ENCODE measurements at places on chromosomes 5 and 9.

DNA sequence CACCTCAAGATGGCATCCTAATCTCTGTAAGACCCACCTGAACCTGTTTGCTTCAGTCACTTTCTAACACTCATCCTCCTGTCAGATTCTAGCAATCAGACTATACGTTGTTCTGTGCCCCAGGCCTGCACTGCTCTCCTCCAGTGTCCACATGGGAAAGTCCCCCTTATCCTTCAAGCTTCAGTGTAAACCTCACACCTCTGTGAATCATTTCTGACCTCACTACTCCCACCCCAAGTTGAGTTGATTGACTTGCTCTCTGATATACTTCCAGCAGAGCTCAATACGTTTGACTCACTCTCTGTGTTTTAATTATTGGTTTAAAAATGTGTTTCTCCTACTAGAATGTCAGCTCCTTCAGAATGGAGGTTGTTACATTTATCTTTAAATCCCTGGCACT is 240.2 kb downstream of the FBXL17 start:
- no peak overlapping the region for H3K27ac ChIP-seq
- no peak for DNase-seq
- H3K27me3 ChIP-seq: no peaks in the 10 kb centered on the region

DNA sequence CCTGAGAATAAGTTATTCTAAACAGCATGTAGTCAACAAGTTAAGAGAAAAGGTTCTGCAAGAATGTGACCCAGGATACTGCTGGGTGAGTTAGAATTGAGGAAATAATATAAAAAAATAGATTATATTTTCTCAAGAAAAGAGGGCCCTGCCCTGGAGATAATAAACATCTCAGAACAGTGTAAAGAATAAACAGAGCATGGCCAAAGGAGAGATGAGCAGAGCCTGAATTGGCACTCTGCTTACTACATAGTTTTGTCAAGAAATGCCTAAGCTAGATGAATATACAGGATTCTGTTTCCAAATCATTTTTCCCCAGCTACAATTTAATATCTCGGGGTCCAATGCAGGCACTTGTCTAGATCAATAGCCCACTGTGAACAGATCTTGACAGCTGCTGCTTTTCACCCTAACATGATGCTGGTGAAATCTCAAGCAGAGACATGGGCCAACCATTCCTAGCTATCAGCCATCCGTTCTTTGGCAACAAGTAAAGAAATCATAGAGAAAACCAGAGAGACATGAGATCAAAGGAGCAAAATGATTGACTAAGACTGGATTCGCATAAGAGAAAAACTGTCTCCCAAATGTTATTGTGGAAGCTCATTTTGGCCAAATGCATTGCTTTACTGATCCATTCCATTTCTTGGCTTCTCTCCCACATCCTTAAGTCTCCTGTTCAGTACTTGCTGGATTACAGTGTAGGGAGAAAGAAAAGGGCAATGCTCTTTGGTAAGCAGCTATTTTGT is 173.2 kb downstream of the PRELID2 start:
- no peaks in the 10 kb centered on the region for H3K27me3 ChIP-seq
- no peak overlapping the region for H3K4me3 ChIP-seq
- H3K36me3 ChIP-seq: no peaks in the 10 kb centered on the region
- peaks cover 19% of the 10 kb centered on the region for H3K4me1 ChIP-seq
- no peak overlapping the region for H3K27ac ChIP-seq

DNA sequence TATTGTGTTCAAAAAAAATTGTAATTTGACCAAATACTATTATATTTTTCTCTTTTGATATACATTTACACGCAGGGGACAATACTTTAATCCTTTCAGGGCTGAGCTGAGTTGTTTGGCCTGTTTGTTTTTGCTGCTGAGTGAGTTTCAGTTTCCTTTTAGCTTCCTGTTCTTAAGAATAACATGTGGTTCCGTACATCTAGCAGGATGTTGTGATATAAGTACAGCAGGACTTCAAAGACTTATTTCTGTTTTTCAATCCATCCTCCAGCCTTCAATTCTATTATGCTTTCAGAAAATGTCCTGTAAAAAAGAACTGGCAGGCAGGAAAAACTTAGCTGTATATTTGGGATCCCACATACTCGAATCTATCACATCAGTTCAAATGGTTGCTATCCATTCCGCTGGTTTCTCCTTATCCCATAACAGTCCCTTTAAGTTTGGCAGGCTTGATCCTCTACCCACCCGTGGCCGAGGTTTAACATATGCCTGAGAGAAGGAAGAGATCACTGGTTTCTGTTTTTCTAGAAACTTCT is 1037.3 kb upstream of the ACO1 start:
- H3K4me1 ChIP-seq: no peaks in the 10 kb centered on the region
- no peak overlapping the region for H3K27ac ChIP-seq
- no peak overlapping the region for H3K4me3 ChIP-seq
- no peak for DNase-seq
- no peaks in the 10 kb centered on the region for H3K36me3 ChIP-seq

- no peaks in the 10 kb centered on the region for H3K36me3 ChIP-seq
- DNase-seq: peak; percentile 53
- no peak overlapping the region for H3K27ac ChIP-seq
Measured at GRCh38 chr5:155260798-155261197, 247.2 kb downstream of the KIF4B start.

- no peak overlapping the region for H3K4me3 ChIP-seq
- H3K36me3 ChIP-seq: no peaks in the 10 kb centered on the region
- H3K4me1 ChIP-seq: peaks cover 4% of the 10 kb centered on the region
- H3K27ac ChIP-seq: no peak overlapping the region
- DNase-seq: no peak
Measured at GRCh38 chr9:3434594-3434993, 91.2 kb downstream of the RFX3 start.

- H3K4me3 ChIP-seq: no peak overlapping the region
- H3K27ac ChIP-seq: no peak overlapping the region
- DNase-seq: no peak
- H3K27me3 ChIP-seq: no peaks in the 10 kb centered on the region
- no peaks in the 10 kb centered on the region for H3K4me1 ChIP-seq
- no peaks in the 10 kb centered on the region for H3K36me3 ChIP-seq
Measured at GRCh38 chr5:17352223-17352622, 134.8 kb downstream of the BASP1 start.

- H3K27ac ChIP-seq: no peak overlapping the region
- H3K4me1 ChIP-seq: no peaks in the 10 kb centered on the region
- no peak for DNase-seq
- no peak overlapping the region for H3K4me3 ChIP-seq
- no peaks in the 10 kb centered on the region for H3K36me3 ChIP-seq
Measured at GRCh38 chr9:6873857-6874256, 116.1 kb downstream of the KDM4C start.

DNA sequence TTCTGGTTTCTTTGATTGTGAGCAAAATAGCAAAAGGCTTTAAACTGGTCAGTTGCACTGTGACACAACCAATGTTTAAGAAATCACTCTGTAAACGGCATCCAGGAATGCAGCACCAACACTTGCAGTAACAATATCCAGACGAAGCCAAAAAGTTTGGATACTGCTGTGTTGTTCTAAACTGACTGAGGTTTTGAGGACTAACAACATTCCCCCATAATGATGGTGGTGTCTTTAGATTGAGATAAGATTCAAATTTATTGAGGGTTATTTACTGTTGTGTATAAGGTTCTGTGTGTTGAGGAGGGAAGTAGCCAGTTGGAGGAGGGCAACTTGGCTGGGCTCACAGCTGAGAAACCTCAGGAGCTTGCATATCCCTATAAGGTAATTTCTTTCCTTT is 353.6 kb downstream of the BNC2 start:
- no peaks in the 10 kb centered on the region for H3K36me3 ChIP-seq
- no peaks in the 10 kb centered on the region for H3K4me1 ChIP-seq
- no peak for DNase-seq
- H3K27ac ChIP-seq: no peak overlapping the region

- peaks cover 64% of the 10 kb centered on the region for H3K27me3 ChIP-seq
- DNase-seq: no peak
- peaks cover 4% of the 10 kb centered on the region for H3K4me1 ChIP-seq
- no peak overlapping the region for H3K4me3 ChIP-seq
Measured at GRCh38 chr5:2039180-2039531, 156.4 kb upstream of the IRX4 start.

DNA sequence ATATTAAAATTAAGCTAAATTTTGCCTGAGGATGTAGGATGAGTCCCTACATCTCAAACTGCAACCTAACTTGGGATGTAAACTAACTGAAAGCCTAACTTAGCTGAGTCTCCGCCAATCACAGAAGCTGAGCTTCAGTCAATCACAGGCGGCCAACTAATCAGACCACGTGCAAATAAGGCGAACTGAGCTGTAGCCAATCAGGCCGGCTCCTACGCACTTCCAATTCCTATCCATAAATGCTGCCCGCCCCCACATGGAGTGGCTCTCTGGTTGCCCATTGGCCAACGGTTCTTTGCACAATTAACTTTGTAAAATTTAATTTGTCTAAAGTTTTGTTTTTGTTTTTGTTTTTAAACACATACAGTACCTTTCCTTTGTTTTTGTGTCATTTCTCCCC is 13.9 kb upstream of the GPX8 start:
- H3K4me1 ChIP-seq: no peaks in the 10 kb centered on the region
- no peak overlapping the region for H3K4me3 ChIP-seq
- H3K36me3 ChIP-seq: no peaks in the 10 kb centered on the region
- peak; percentile 46 for DNase-seq

DNA sequence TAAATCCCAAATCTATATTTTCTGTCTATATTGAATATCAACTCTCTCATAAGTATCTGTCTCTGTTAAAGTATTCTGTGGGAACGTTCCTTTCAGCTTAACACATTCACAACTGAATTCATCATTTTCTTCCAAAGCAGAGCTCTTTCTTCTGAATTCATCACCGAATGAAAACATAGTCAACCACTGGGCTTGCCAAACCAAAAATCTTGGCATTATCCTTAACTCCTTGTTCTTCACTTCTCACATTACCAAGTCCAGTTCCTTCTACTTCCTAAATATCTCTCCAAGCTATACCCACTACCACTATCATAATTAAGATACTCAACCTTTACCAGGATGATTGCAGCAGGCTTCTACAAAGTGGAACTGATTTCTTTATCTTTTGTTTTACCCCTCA is 559.8 kb downstream of the MAT2B start:
- H3K4me3 ChIP-seq: no peak overlapping the region
- H3K27me3 ChIP-seq: no peaks in the 10 kb centered on the region
- no peaks in the 10 kb centered on the region for H3K4me1 ChIP-seq
- no peak overlapping the region for H3K27ac ChIP-seq
- no peaks in the 10 kb centered on the region for H3K36me3 ChIP-seq
- DNase-seq: no peak

DNA sequence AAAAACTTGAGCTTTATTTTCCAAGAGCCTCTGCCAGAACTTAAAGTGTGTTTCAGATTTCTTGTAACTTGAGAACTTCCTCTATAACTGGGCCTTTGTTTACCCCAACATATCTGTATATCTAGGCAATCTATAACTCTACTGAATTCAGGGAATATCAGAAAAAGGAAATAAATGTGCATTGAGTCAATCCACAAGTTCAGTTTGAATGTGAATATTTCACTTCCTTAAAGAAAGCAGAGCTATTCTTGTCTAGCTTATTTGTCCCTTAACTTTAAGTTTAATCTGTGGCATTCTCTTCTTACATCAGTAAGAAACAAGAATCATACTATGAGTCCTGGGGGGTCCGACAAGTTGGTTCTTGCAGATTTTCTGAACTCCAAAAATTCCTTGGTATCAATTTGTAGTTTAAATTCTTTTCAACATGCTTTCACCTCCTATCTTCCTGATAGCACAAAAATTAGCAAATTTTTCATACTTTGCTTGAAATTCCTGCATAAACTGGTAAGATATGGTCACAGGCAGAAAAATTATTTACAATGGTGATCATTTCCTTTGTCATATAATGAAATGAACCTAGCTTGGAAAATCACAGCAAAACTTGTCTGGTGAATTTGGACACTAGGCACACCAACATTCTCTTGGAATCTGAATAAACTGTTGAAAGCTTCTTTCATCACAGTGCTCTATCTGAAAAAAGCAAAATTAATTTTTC is 19.8 kb upstream of the ITGA1 start:
- H3K4me3 ChIP-seq: no peak overlapping the region
- H3K4me1 ChIP-seq: no peaks in the 10 kb centered on the region
- H3K36me3 ChIP-seq: no peaks in the 10 kb centered on the region
- H3K27ac ChIP-seq: no peak overlapping the region

GRCh38 chr5:123297866-123298265 is 125.3 kb downstream of the CEP120 start:
- DNase-seq: no peak
- H3K4me3 ChIP-seq: no peak overlapping the region
- peaks cover 5% of the 10 kb centered on the region for H3K27me3 ChIP-seq
- no peaks in the 10 kb centered on the region for H3K36me3 ChIP-seq
- no peaks in the 10 kb centered on the region for H3K4me1 ChIP-seq
- H3K27ac ChIP-seq: no peak overlapping the region

GRCh38 chr5:35835796-35836742 is 20.6 kb upstream of the IL7R start:
- H3K27ac ChIP-seq: no peak overlapping the region
- DNase-seq: no peak

DNA sequence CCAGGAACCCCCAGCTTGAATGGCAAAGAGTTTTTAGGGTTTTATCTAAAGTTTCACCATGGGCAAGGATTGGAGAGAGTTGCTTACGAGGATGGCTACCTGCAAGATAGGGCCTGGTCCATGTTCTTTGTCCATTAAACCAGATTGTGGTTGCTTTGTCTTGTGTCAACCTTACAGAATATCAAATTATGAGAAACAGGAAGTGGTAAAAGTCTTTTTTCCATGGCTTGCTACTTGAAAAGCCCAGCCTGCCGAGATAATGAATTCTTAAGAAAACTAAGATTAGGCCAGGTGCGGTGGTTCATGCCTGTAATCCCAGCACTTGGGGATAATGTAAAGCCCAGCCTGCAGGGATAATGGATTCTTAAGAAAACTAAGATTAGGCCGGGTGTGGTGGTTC is 24.4 kb downstream of the ZNF474 start:
- H3K27ac ChIP-seq: no peak overlapping the region
- DNase-seq: no peak
- no peaks in the 10 kb centered on the region for H3K36me3 ChIP-seq
- no peaks in the 10 kb centered on the region for H3K27me3 ChIP-seq
- no peaks in the 10 kb centered on the region for H3K4me1 ChIP-seq
- no peak overlapping the region for H3K4me3 ChIP-seq

GRCh38 chr9:123321616-123322272 is 34.3 kb upstream of the CRB2 start:
- no peaks in the 10 kb centered on the region for H3K36me3 ChIP-seq
- no peak overlapping the region for H3K4me3 ChIP-seq
- H3K27me3 ChIP-seq: no peaks in the 10 kb centered on the region
- H3K27ac ChIP-seq: no peak overlapping the region
- H3K4me1 ChIP-seq: peaks cover 33% of the 10 kb centered on the region

GRCh38 chr9:2677915-2678889 is 39.1 kb upstream of the KCNV2 start:
- H3K27me3 ChIP-seq: no peaks in the 10 kb centered on the region
- DNase-seq: no peak
- no peak overlapping the region for H3K27ac ChIP-seq
- no peaks in the 10 kb centered on the region for H3K36me3 ChIP-seq
- H3K4me3 ChIP-seq: no peak overlapping the region
- H3K4me1 ChIP-seq: no peaks in the 10 kb centered on the region

DNA sequence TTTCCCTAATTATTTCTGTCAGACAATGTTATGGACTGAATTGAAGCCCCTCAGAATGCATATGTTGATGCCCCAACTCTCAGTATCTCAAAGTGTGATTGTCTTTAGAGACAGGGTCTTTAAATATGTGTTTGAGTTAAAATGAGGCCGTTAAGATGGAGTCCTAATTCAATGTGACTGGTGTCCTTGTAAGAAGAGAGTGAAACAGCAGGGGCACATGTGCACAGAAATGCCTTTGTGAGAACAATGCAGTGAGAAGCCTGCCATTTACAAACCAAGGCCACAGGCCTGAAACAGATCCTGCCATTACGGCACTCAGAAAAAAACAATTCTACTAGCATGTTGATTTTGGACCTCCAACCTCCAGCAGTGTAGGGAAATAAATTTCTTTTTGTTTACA is 483.0 kb upstream of the DMAC1 start:
- H3K4me1 ChIP-seq: no peaks in the 10 kb centered on the region
- H3K27ac ChIP-seq: no peak overlapping the region
- H3K27me3 ChIP-seq: no peaks in the 10 kb centered on the region
- H3K4me3 ChIP-seq: no peak overlapping the region
- H3K36me3 ChIP-seq: no peaks in the 10 kb centered on the region

Data from A673 (cell line).